ENCODE measurements at places on chromosomes 3 and 15.

DNA sequence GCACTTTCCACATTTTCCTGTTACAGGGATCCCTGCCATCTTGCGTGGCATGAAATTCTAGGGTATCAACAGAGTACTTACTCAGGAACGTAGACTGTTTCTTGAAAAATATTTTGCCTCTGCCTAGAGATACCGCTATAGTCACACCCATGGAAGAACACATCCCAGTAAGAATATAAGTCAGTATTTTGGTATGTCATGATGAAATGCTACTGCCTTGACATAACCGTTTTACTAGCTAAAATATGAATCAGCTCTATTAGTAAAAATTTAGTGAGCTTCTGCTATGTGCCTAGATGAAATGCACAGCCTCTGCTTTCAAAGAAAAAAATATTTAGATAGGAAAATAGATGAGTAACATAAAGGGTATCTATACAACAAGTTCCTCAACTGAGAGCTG is 276.4 kb downstream of the TBC1D5 start:
- no peak for DNase-seq

DNA sequence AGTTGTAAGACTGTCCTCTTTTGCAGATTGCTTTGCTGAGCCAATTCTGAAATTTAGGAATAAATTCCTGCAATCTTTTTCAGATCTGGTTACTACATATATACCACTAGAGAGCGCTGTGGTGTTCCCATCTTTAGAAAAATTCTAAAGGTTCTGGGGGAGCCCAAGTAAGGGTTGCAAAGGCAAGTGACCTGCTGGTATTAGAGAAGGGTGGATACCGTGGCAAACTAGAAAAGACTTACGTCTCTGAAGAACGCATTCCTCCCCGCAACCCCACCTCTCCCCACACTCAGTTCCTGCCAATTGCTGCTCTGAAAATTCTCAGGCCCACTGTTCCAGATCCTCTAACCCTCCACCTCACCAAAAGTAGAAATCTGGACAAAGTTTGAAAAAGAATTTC is 48.5 kb downstream of the EFHB start:
- DNase-seq, result no peak

DNA sequence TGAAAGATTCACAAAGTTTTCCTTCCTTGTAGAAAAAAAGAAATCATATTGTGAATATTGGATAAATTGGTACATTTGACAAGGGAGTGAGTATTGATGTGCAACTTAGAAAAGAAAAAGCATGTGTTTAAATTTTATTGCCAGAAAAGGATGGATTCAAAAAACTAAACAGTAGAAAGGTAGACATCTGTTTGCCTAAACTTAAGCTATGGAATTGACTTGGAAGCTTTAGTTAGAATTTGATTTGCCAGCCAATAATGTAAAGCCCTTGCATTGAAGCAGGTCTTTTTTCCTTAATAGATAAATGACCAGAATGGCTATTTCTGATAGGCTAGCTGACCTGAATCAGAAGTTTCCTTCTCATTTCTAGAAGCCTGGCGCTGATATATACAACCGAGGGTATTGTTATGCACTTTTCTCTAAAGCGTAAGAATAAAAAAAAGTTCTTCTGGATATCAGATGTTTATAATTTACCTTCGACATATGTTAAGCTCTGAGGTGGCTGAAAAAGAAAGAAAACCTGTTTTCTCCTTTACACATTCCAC is 4.2 kb downstream of the RARB start:
- DNase-seq, result no peak

DNA sequence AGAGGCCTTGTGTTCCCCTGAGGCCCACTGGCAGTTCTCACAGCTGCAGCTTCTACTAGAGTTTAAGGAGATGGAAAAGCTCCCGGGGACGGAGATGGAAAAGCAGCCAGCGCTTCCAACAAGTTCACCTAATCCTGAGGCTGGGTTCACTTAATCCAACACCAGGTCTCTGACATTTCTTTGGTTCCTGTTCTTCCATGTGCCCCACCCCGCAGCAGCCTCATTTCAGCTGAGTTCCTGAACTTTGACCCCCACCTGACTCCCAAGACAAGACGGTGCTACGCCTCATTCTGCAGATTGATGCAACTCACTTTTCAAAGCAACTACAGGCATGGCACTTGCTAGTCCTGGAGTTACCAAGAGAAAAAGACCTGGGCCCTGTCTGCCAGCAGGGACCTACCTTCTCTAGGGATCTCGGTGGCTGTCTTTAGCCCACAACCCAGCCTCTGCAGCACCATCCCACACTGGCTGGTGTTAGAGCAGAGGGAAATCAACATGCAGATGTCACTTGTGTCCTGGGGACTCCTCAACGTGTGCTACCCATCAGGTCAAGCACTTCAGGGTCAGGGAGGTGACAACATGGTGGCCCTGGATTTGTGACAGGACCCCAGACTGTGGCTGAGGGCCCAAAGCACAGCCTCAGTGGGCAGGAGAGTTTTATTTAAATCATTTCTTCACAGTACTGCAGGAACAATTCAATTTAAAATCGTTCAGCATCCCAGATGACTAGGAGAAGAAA is 406.1 kb downstream of the VPS13C start:
- DNase-seq, result no peak

DNA sequence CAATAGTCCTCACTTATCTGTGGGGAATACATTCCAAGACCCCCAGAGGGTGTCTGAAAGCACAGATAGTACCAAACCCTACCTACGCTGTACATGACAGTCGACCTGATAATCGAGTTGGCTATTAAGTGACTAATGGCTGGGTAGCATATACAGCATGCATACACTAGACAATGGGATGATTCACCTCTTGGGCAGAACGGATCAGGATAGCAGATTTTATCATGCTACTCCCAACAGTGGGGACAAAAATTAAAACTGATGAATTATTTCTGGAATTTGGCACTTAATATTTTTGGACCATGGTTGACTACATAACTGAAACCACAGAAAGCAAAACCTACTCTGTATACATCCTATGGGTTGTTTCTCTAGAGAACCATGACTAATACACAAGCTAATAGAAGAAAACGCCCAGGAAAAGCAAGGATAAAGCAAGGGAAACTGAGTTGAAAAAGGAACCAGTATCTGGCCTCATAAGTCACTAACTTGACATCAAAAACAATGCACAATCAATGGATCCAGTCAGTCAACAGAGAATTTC is 15.5 kb downstream of the ATG3 start:
- DNase-seq, result no peak

GRCh38 chr3:129549006-129549800 is 6.2 kb downstream of the H1-8 start:
- DNase-seq, result no peak

- DNase-seq, result no peak
These were observed 15.5 kb upstream of the LOXL1 start for GRCh38 chr15:73910522-73911303.

- no peak for DNase-seq
These were observed 95.2 kb downstream of the CLDN1 start for GRCh38 chr3:190227064-190227463.

DNA sequence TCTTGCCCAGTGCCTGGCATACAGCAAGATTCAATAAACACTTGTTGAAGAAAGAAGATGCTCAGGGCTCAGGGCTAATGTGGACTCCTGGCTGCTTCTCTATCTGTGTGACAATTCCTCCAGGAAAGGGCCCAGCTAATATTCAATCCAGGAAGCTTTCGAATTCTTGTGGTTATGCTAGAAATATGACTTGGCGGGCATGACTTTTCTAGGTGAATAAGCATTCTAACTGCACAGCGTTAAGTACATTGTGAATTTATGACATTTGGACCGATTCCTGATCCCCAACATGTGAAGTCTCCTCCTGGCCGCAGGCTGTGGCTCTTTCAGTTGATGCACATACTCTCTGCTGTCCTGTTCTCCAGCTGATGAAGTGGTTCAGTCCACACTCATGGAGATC is 117.0 kb downstream of the IMPG2 start:
- no peak for DNase-seq

- DNase-seq, result no peak
These were observed 65.9 kb downstream of the IGF2BP2 start for GRCh38 chr3:185758912-185759311.

GRCh38 chr15:99110581-99111320 is 5.9 kb downstream of the SYNM start:
- DNase-seq, result no peak

GRCh38 chr15:75770131-75770530 is 57.5 kb upstream of the CSPG4 start:
- no peak for DNase-seq

DNA sequence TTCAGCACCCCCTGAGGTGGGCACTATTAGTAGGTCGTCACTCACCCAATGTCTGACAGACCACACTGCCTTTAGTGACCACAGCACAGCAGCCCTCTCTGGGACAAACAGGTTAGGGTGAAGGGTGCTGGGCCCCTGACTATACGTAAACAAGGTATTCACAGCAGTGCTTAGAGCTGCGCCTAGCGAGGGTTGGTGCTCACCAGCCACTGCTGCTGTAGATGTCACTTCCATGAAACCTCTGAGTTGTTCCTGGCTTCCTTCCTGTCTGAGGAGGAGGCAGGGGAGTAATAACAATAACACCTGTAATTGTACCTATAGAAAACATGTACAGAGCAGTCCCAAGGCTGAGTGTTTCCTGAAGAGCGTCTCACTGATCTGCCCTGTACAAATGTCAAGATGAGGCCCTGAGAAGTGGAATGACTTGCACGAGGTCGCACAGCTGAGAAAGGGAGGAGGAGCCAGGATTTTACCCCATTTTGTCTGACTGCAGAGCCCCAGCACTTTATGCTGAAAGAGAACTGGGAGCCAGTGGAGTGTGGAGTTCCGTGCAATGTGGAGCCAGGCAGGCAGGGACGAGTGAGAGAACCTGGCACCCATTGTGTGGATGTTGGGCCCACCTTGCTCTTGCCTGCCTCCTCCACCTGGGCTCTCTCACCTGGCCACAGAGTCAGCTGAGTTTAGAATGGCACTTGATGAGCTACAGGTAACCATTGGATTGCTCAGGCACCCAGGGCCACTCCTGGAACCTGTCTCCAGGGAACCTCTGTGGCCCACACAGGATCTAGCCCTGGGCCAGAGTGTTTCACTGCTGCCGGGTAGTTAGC is 93.8 kb downstream of the DNAJB8 start:
- no peak for DNase-seq

DNA sequence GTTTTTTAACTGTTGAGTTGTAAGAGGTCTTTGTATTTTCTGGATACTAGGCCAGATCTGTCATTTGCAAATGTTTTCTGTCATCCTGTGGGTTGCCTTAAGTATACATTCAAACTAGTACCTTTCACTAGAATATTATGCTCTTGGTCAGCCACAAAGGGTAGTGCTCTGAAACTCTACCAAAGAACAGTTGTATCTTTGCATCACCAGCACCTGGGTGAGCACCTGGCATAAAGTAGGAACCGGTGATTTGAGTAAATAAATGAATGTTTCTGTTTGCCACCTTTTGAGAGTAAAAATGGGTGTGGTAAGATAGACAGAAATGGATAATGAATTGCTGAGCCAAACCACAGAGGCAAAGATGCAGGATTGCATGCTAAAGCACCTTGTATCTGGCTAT is 98.7 kb downstream of the SLCO3A1 start:
- no peak for DNase-seq

GRCh38 chr15:92914768-92915221 is 14.7 kb downstream of the CHD2 start:
- DNase-seq, result no peak

DNA sequence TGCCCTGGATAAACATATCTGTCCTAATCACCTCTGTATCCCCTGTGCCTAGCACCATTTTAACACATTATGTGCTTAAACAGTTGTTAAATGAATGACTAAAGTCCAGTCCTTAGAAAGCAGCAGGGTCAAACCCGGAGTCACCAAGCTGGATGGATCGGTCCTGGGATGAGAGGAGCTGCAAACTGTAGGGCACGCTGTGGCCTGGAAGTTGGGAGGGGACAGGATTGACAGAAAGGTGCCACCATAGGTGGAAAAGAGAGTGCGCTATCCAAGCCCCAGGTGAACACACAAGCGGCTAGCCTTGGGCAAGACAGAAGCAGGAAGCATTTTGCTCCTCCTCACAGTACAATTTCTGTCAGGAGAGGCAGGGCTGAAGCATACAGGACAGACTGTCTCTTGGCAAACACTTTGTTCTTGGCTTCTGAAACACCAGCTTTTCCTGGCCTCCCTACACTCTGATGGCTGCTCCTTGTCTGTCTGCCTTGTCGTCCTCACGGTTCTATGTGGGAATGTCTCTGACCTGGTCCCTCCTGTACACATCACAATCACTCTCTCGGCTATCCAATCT is 48.4 kb upstream of the KY start:
- DNase-seq, result no peak

DNA sequence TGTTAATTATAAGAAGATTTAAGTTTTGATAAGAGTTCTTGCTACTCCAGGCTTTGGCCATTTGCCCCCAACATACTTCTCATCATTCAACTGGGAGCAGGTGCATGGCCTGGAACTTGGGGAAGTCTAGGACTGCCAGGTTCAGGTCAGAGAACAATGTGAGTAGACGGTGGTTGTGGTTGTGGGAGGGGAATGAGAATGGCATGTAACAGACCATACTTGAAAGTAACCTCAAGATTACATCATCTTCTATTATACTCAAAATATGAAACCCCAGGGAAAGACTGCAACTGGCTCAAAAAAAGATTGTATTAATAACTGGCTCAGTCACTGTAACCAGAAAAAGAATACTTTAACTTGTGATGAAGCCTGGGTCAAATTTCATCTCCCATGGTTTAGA is 364.9 kb upstream of the DPPA4 start:
- no peak for DNase-seq

GRCh38 chr15:53159458-53159857 is 369.3 kb upstream of the ONECUT1 start:
- no peak for DNase-seq

DNA sequence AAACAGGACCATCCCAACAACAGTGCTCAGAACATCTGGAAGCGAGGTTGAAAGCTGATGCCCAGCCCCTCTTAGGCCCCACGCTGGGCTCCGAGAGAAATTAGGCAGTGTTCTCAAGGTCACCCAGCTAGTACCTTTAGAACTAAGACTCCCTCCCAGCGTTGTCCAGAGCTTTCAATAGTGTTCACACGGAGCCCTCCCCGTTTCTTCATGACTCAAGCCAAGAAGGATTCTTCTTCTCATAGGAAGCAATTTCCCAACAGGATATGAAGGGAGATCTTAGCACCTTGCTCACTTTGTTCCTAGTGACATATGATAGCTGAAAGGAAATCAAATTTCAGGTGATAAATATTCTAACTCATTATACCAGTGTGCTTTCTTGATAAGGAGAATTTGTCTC is 244.2 kb upstream of the ST8SIA2 start:
- no peak for DNase-seq

Data from type B pancreatic cell (in vitro differentiated cells).